ENCODE measurements at places on chromosomes 6 and 20.
A peak's percentile ranks its signal among the peaks of the same experiment; 100 is the strongest.

DNA sequence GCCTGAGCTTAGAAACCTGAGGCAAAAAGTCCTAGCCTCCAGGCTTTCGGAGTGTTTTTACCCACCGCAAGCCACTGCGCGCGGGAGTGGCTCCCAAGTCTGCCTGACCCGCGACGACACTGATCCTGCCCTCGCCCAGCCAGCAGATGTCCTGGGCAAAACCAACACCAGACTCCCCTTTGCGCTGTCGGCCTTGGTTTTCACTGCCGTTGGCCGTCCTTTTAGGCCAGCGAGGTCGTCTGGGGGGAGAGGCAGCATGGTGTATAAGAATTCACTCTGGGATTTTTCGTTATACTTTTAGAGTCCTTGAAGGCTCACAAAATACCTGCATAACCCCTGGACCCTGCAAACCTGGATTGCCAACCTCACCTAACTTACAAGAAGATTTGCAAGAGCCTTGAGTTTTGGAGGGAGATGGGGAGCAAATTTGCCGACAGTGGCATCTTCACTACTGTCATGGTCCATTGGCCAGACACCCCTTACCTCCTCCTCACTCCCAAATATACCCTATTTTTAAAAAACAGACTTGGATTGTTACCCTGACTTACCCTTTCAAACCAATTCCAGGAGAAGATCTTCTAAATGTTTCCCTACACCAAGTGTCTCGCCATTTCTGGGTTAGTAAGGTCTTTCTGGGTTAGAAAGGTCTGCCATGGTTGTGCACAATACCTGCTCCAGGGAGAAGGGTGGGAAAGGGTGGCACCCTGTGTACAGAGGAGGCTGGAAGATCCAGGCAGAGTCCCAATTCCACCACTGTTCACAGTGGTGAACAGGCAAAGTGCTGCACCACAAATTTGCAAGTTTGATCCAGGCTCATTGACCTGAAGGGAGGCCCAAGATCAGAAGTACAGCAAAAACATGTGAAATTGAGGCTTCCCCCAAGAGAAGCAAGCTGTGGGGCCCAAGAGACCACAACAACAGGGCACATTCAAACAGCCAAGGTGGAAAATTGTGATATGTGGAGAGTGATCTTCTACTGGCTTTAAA is 4.4 kb downstream of the FOXA2 start:
- no peak for DNase-seq

DNA sequence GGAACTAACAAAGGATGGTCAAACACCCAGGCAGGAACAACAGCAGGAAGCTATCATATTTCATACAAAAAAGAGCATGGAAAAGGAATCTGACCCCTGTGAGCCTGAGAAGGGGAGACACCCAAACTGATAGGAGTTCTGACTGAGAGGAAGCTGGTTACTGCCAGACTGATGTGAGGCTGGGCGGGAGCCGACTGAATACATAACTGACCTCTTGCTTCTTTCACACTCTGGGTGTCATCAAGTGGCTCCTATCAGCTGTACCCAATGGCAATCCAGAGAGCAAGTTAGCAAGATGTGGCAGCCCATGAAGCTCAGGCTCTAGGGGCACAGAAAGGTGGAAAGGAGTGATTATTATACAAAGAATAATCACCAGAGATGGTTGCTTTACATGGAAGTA is 795.1 kb upstream of the HS3ST5 start:
- DNase-seq, result no peak

GRCh38 chr6:37676071-37676470 is 21.6 kb downstream of the MDGA1 start:
- no peak for DNase-seq

GRCh38 chr6:88538130-88538706 is 372.1 kb upstream of the CNR1 start:
- DNase-seq, result no peak

GRCh38 chr6:18846327-18846726 is 459.2 kb downstream of the RNF144B start:
- DNase-seq, result no peak

GRCh38 chr6:6251555-6252280 is 68.7 kb downstream of the F13A1 start:
- no peak for DNase-seq

DNA sequence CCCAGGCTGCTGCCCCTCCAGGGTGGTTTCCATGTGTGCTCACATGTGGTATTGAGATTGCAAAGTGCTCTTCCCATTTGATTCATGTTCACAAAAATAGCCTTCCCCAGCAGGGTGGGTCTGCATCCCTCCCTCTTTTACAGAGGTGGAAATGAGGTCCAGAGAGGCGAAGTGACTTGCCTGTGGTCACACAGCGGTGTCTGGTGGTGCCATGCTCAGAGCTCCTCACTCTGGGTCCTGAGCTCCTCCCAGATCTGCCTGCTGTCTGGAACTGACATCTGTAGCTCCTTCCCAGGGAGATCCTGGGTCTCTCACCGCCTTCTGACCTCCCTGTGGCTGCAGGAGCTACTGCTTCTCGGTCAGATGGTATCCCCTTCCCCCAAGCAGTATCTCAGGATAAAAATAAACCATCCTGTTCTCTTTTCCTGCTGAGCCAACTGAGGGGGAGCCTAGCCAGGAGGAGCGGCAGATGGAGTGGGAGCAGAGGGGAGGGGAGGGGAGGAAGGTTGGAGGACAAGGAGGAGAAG is 11.9 kb downstream of the CD40 start:
- DNase-seq, result peak; percentile 37

DNA sequence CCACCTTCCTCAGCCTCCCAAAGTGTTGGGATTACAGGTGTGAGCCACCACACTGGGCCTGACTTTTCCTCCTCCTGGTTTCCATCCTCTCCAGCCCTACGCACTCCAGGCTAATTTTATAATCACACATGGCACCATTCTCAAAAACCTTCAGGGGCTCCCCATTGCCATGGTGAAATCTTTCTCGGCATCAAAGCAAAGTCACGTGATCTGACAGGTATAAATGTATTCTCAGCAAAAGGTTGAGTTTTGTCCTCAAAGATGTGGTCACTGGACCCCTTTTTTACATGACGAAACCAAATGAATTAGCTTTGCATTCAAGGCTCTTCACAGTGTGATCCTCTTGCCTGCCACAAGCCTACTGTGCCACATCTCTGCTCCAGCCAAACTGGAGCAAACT is 15.5 kb downstream of the ARMC12 start:
- DNase-seq, result no peak

DNA sequence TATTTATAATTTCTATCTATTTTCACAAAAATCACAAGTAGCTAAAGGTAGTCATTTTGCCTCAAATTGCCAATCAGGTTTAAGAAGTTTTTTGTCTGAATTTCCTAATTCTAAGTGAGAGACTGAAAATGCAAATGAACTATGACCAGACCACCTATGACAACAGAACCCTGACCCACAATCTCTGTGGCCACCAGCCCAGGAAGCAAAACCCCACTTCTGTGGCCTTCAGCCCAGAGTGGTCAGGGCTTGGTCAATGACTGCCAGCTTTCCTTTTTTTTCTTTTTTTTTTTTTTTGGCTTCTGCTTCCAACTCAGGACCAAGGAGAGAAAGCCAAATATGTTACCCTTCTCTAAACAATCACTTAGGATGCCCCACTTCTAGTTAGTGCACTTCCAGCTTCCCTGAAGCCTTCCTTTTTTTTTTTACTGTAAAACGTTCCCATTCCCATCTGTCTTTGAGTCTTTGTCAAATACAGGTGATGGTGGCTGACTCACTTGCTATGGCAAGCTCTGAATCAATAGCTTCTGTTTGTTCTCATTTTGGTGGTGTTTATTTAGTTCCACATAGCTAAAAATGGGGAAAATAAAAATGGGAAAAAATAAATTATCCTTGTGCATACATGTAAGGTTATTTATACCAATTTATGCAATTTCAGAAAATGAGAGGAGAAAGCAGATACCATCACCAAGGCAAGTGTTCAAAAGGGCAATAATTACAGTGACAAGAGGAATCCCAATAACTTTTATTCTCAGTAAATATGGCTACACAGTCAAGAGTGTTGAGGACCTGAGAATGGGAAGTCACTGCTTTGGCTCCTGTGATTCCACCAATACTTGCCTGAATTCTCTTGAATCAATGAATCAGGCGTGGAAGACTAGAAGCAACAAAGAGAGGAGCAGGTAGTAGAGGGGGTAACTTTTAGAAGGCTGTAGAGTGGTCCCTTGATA is 170.3 kb upstream of the PDE7B start:
- no peak for DNase-seq

DNA sequence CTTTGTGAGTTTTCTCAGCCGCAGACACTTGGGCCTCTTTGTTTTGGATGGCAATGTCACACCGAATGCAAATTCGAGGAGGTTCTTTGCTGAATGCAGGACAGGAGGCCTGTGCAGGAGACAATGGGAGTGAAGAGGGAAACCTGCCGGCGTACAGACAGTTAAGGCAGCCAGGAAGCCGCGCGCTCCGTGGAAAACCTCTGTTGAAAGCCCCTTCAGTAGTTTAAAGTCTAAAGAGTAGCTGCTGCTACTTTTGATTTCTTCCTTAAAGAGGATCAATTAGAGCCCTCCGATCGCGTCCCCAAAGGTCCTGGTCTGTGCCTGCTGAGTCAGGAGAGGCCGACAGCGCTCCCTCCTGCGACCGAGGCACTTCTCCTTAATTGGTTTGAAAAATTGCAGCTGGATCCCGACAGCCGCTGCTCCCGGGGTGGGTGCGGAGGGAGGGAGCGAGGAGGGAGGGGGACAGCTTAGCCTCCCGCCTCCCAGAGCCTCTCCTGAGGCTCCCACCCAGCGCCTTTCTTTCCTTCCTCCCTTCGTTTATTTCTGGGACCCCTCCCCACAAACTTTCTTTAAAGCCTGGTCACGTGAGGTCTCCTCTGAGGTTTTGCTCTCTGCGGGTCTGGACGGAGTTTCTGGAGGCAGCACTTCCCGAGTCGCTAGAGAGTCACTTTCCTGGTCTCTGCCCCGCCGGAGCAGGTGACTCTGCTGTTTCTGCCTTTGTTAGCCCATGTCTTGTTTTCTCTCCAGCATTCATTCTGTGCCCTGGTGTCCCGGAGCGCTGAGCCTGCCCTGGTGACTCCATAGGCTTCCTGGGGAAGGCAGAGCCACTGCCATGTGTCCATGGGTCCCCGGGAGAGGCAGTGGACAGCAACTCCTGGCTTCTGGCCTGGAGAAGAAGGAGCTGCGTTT is 22.3 kb upstream of the RPP40 start:
- no peak for DNase-seq

DNA sequence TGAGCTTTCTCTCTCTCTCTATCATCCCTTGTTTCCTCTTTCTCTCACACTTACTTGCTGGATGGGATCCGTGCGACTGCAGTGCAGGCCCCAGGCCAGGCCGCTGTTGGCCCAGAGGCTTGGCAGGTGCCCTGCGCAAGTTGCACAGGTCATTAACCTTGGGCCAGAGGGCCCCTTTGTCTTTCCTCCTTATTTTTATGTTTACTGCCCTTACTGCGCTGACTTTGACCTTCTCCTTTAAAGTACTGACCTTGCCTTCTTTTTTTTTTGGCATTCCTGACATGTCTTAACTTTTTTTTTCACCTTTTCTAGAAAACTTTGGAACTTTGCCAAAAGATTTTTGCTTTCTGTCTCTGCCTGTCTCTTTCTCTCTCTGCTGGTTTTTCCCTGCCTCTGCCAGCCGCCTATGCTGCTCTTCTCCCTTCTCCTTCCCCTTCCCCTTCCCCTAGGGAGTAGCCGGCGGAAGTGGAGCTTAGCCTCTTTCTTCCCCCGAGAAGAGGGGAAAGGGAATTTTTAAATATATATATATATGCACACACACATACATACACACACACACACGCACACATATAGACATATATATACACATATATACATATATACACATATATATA is 59.6 kb upstream of the CDH4 start:
- DNase-seq, result no peak

GRCh38 chr6:42367353-42368011 is 84.2 kb downstream of the TRERF1 start:
- DNase-seq, result no peak

GRCh38 chr6:99119109-99120031 is 171.6 kb upstream of the FBXL4 start:
- DNase-seq, result peak; percentile 4

GRCh38 chr20:20837574-20838021 is 125.2 kb upstream of the RALGAPA2 start:
- DNase-seq, result peak; percentile 17

DNA sequence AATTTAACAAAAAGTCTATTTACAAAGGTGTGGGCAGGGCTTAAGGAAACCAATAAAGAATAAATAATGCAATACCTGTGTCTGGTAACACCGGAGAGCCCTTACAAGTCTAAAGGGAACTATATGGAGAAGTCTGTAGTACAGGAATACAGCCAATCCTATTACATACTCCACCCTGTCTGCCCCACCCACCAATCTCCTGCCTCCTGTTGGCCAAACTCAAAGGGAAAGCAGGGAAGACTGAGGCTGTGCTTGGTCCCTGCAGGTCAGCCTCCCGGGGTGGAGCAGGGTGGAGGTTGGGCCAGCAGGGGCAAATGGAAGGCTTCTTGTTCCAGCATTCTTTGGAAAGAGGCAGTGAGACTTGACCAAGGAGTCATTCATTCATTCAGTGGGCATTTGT is 31.5 kb downstream of the METTL24 start:
- no peak for DNase-seq
